ENCODE measurements at places on chromosomes 7 and 10.

GRCh38 chr10:11906714-11907113, 83.6 kb downstream of the PROSER2 start:
- DNase-seq = no peak

GRCh38 chr10:115980470-115980869, 292.5 kb downstream of the GFRA1 start:
- DNase-seq = no peak

DNA sequence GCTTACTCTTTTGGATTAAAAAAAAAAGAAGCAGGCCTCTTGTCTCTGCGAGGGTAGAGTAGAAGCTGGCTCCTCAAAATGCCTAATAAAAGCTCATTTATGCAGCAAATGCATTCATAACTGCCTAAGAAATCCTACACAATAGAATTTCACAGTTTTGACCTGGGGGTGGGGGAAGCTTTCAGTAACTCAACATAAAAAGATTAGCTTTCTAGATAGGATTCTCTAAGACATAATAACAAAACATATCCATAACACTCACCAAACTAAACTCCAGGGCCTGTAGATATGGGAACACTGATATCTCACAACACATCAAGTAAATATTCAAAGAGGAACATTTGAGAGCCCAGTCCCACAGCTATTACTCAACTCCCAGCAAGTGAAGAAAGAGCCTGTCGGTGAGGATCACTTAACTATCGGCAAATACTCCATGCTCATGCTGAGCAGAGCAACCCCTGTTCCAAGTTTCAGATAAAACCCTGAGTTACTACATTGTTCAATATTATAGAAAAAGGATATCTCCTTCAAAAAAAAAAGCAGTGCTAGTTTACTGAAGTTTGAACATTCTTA, 88.1 kb downstream of the COBL start:
- no peak for DNase-seq

DNA sequence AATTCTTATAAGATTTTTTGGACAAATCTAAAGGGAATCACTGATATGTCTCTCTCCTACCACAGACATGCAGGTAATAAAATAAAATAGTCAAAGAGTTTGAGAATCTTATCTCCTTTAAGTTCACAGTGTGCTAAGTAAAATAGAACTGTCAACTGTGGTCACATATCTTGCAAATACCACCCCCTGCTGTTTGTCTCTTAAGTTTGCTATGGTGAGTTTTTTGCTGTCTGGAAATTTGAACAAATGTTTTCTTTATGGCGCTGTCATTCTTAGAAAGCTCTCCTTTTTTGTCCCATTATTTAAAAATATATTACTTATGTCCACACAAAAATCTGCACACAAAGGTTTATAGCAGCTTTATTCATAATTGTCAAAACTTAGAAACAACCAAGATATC, 19.6 kb downstream of the GIMAP5 start:
- peak; percentile 22 for DNase-seq

Measured in COLO829 (cell line).